Activated CD4-positive, CD25-positive, alpha-beta regulatory T cell treated with anti-CD3 and anti-CD28 coated beads, Interleukin-2, amount 50 U/mL, for 16 hours (primary cell): ENCODE measurements at places on chromosomes 11 and 22.

DNA sequence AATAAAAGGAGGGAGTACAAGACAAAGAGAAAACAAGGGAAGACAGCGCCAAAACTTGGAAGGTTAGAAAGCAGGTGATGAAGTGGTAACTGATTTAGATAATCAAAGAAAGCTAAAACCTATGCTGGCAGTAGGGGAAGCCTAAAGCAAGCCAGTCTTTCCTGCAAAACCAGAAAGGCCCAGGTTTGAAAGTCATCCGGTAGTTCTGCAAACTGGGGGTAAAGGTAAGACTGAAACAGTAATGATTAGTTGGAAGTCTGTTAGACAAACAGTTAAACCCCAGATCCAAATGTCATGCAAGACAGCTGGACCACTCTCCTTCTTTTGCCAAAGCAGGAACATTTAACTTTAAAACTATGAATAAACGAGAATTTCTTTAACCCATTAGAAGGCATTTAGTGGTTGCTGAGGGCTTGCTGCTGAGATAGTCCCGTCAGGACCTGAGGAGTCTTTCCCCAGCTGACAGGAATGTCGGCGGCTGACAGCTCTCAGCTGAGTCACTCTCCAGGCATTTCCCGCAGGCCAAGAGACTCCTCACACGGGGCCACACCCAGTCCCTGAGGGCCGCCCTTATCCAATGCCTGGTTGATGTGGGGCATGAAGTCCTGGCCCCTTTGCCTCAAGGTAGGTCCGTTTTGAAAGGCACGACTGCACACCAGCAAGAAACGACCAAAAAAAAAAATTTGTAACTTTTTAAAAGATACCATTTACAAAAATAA lies 36.3 kb upstream of the CFAP300 start:
- DNase-seq, result no peak

DNA sequence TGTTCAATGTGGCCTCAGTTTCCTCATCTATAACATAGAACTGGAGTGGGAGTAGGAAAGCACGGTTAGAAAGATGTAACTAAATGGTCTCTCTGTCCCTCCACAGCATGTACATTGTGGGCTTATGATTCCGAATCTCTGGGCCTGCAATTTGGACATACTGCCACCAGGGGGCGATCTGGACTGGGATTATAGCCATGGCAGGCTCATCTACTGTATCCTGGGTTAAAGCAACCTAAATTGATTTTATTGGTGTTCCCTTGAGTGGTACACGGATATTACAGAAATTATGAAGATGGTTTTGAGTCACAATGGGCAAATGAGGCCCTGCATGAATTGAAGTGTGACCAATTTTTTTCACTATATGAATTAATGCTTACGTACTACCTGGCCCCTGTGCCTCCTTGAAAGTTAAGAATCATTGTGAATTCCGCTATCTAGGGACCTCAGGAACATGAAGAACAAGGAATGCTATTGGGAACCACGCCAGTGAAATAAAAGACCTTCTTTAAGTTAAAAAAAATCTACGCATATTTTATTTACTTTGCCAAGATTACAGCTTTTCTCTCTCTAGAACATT lies 32.9 kb downstream of the TST start:
- no peak for DNase-seq

DNA sequence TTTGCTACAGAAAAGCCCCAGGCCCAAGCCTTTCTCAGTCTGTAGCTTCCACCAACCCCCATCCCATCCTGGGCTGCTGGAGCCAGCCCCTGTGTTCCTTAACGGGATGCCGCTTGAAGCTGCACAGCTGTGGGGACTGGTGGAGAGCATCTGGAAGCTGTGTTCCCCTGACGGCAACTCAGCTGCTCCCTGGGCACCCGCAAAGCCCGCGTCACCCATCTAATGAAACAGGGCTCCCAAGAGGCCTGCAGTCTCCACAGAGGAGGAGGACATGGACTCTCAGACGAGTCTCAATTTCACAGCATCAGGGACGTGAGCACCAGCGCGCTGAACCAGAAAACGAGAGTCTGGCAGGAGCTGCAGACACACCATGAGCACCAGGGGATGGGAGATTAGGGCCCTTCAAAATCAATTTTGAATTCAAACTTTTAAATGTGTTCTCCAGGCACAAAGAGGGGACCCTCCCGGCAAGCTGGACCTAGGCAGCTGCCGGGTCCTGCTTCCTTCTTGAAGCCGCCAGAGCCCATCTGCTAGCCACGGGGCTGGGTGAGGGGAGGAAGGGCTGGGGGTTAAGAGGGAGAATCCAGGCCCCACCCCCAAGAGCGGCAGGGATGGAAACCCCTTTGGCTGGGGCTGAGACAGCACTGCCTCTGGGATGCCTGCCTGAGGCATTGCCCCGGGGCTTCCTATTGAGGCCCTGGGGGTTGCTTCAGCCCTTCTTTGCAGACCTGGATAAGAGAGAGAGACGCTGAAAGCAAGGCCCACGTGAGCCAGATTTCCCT lies 21.0 kb downstream of the LMO1 start:
- DNase-seq, result no peak

GRCh38 chr11:64643920-64644646 lies 53.1 kb downstream of the SLC22A12 start:
- DNase-seq, result no peak

GRCh38 chr11:86041975-86042378 lies 26.9 kb downstream of the PICALM start:
- peak; percentile 30 for DNase-seq

DNA sequence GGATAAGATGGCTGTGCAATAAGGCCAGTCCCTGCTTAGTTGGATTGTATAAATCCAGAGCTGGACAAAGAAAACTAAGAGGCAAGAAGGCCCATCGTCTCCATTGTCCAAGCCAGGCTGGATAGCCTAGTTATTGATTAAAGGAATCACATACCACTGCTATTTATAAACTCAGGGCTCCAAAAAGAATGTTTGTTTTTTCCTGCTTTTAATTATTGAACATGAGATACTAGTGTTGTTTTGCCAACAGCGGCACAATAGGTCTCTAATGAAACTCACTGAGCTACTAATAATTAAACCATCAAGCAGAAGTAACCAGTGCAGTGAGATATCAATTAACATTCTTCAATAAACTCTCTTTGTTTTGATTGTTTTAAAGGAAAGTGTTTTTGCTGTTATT lies 259.7 kb downstream of the INSC start:
- no peak for DNase-seq
